Smooth muscle cell of the brain vasculature (primary cell): ENCODE measurements at places on chromosomes 6 and 20.

GRCh38 chr6:87102151-87102621 lies 7.3 kb upstream of the CGA start:
- no peak for DNase-seq

GRCh38 chr6:149910721-149911151 lies 12.2 kb downstream of the RAET1G start:
- DNase-seq, result no peak

DNA sequence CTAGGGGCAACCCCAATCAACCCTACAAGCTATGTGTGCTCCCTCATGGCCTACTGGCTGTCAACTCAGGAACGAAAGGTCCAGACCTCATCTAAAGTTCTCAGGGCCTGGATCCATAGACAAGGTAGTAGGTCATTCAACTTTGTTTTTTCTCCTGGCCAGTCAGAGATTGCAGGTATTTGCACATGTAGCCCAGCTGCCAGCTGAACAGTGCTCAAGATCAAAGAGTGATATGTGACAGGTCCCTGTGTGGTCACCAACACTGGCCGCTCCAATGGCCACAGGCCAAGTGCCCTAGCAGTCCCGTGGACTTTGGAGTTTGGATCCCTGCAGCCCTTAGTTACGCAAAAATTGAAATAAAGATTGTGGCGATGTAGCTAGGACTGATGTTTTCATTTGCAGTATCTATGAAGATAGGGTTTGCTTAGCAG lies 60.6 kb upstream of the ATXN1 start:
- no peak for DNase-seq

DNA sequence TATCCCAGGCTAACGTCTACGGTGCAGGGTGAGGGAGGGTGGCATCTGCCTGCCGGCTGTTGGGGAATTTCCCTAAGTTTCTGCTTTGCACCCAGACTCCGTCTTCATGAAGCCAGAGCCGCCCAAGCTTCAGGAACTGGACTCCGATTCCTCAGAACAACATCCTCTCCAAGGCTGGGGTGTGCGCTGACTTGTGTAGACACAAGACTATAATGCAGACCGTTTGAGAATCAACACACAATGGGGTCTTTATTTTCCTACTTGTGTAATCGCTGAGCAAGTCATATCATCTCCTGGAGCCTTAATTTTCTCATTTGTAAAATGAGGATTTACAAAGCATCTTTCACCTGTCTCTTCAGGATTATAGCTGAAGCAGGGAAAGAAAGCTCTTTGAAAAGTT lies 160.5 kb upstream of the AGPAT4 start:
- no peak for DNase-seq

DNA sequence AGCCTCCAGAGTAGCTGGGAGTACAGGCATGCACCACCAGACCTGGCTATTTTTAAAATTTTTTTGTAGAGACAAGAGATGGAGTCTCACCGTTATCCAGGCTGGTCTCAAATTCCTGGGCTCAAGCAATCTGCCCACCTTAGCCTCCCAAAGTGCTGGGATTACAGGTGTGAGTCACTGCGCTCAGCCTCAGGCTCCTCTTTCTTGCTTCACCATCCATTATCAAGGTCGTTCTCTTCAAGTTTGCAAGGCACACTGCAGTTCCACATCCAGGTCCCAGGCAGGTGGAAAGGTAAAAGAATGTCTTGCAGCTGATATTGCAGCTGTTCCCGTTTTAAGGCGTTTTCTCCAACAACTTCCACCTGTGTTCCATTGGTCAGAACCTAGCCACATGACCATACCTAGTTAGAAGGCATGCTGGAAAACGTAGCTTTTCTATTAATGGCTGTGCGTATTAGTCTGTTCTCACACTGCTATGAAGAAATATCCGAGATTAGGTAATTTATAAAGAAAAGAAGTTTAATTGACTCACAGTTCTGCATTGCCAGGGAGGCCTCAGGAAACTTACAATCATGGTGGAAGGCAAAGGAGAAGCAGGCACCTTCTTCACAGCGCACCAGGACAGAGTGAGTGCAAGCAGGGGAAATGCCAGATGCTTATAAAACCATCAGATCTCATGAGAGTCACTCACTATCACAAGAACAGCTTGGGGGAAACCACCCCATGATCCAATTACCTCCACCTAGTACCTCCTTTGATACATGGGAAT lies 51.7 kb downstream of the PCNA start:
- DNase-seq, result no peak

GRCh38 chr20:35284992-35285805 lies 627 bp upstream of the EIF6 start:
- DNase-seq, result no peak

DNA sequence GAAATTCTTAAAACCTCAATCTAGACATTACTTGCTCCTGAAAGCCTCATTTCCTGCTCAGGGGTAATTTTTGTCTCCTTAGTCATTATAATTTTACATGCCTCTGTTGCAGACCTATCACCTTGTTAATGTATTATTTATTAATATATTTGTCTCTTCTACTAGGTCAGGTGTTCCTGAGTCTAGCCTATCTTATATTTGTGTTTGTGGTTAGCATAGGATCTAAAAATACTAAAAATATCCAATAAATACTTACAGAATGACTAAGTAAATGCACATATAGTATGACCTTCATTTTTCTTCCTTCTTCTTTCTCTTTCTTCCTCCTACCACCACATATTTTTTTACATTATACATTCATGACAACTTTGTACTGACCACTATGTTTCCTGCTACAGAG lies 268.9 kb upstream of the HS3ST5 start:
- DNase-seq, result no peak

DNA sequence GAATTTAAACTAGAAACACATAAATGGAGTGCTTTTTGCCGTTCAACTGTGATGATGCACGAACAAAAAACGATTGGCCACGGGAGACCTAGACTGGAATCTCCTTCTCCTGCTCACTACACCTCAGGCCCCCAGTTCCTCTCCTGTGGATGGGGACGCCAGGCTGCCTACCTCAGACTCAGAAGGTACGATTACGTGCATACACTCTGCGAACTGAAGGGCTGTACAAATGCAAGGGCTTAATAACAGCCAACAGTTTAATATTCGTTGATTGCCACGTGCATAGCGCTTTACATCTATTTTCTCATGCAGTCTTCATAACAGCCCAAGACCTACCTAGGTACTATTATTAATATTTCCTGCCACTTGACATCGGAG lies 495 bp upstream of the ARMC2 start:
- DNase-seq, result no peak

DNA sequence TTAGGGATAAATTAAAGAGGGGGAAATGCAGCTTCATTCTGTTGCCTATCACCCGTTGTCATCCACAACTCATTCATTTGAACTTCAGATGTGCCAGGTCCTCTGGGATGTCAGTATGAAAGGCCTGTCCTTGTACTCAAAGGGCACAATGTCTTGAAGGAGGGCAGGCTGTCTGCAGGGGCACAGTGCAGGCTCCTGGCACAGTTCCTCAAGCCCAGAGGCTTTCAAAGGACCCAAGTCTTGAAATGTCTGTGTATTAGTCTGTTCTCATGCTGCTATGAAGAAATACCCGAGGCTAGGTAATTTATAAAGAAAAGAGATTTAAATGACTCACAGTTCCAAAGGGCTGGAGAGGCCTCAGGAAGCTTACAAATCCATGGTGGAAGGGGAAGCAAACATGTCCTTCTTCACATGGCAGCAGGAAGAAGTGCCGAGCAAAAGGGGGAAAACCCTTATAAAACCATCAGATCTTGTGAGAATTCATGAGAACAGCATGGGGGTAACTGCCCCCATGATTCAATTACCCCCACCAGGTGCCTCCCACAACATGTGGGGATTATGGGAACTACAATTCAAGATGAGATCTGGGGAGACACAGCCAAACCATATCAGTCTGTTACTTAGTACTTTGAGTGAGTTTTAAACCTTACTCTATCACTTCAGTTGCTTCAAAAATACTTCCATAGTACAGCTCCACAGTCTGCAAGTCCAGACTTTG lies 9.4 kb downstream of the SNX9 start:
- DNase-seq, result no peak

- no peak for DNase-seq
Observed at GRCh38 chr20:34797012-34797995, 28.1 kb downstream of the NCOA6 start.

DNA sequence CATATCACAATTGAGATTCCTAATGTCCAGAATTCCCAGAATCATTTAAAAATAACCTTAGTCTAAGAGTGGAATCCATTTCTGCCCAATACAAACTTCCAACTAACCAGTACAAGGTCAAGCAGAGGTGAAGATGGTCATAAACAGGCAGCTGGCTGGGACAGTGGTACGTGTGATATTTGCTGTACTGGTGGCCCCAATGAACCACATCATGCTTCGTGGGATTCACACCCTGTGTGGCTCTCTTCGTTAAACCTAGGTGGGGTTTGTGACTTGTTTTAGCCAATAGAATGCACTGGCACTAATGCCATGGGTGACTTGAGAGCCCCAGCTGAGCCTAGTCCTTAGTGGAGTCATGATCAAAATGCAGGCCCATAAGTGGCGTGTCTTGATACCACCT lies 286.6 kb downstream of the KIF16B start:
- no peak for DNase-seq

GRCh38 chr20:7355051-7355450 lies 585.2 kb downstream of the HAO1 start:
- DNase-seq, result no peak

DNA sequence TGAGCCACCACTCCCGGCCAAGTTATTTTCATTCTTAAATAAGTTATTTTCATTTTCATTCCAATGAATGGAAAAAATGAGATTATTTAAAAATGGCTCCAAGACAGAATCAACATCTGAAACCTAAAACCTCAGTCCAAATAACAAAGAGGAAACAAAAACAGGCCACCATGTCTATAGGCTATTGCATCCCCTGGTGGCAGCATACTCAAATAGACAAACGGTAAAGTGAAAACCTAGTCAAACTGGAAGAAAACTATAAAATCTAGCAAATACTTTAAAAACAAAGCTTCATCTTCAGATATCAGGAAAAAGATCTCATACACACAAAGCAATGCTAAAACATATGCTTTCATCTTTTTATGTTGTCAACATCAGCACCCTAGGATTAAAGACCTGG lies 20.9 kb downstream of the IL17A start:
- DNase-seq, result no peak
